ENCODE measurements at places on chromosomes 1 and 21. TPM values are rescaled to one million over a fixed set of nuclear protein-coding genes. Genes with fewer than 3 reads are reported as not detected.

The RAP1GAP gene
- polyA plus RNA-seq: 0.20 TPM

The PTPN14 gene
- polyA plus RNA-seq: 21.8 TPM

The ZYG11A gene
- polyA plus RNA-seq: 0.63 TPM

The C1orf53 gene
- 7.0 TPM for polyA plus RNA-seq

The PDE4B gene
- polyA plus RNA-seq: 5.8 TPM

The CYP4A22 gene
- polyA plus RNA-seq: not detected

The LMX1A gene
- polyA plus RNA-seq: not detected

The ANGPTL3 gene
- not detected for polyA plus RNA-seq

The TCEA3 gene
- polyA plus RNA-seq: 6.3 TPM

The PIK3C2B gene
- 4.3 TPM for polyA plus RNA-seq

The AIRE gene
- 0.05 TPM for polyA plus RNA-seq

The SOX13 gene
- 3.5 TPM for polyA plus RNA-seq

The F13B gene
- not detected for polyA plus RNA-seq

The NCAM2 gene
- 1.7 TPM for polyA plus RNA-seq

The S100A9 gene
- polyA plus RNA-seq: not detected

The PIGR gene
- not detected for polyA plus RNA-seq

The GJB3 gene
- polyA plus RNA-seq: not detected

The MRPL39 gene
- polyA plus RNA-seq: 15.4 TPM

The RPTN gene
- polyA plus RNA-seq: not detected

The ERG gene
- polyA plus RNA-seq: not detected

The TAF1A gene
- polyA plus RNA-seq: 2.4 TPM

The NPHS2 gene
- not detected for polyA plus RNA-seq

The KRTAP12-2 gene
- polyA plus RNA-seq: not detected

The NID1 gene
- polyA plus RNA-seq: 80.8 TPM

The UTS2 gene
- not detected for polyA plus RNA-seq

The GPR52 gene
- not detected for polyA plus RNA-seq

The CD58 gene
- polyA plus RNA-seq: 3.8 TPM

The OSCP1 gene
- 7.8 TPM for polyA plus RNA-seq

The WDR77 gene
- polyA plus RNA-seq: 91.9 TPM

The KRTAP10-12 gene
- not detected for polyA plus RNA-seq

The EFHD2 gene
- polyA plus RNA-seq: 72.7 TPM

The GBP4 gene
- polyA plus RNA-seq: not detected

The ADGRB2 gene
- 11.9 TPM for polyA plus RNA-seq

The S100A7 gene
- not detected for polyA plus RNA-seq
